ENCODE measurements at places on chromosomes 16 and 17.
A peak's percentile ranks its signal among the peaks of the same experiment; 100 is the strongest.

GRCh38 chr16:88584676-88585075 is 14.5 kb downstream of the ZC3H18 start:
- DNase-seq, result no peak

GRCh38 chr17:27980043-27980442 is 62.4 kb upstream of the NLK start:
- peak; percentile 48 for DNase-seq

DNA sequence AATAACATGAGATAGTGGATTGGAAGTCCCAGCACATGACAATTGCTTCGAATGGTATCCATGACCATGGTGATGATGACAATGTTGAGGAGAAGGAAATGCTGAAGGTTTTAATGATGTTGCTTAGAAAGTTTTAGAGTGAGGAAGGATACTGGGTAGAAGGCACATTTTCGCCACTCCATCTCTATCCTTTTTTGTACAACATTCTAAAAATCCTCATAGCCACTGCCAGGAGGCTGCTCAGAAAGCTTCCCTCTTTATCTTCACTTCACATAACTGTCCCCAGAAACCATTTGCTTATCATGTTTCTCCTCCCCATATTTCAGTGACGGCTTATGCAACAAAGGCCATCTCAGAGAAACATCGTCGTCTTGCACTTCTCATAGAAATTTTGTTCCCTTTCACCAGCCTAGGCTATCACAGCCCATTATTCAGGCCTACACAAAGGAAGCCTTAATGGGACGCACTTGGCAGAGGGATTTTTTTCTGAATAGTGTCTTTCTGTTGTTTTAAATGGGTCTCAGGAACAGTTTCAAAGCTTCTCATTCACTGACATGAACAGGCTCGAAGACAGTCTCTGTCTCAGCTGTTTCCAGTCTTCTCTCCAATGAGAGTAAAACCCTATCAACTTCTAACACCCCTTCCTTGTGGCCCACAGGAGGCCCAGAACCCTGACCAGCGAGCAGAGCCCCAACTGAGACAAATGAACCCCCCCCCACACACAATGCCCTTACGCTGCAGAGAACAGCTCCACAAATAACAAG is 506.7 kb downstream of the HAPSTR1 start:
- no peak for DNase-seq

GRCh38 chr17:20983359-20983637 is 59.5 kb downstream of the USP22 start:
- DNase-seq, result no peak

- peak; percentile 61 for DNase-seq
Measured at GRCh38 chr17:67221062-67221998, 23.7 kb downstream of the HELZ start.

GRCh38 chr16:30882429-30883310 is 11.2 kb downstream of the BCL7C start:
- no peak for DNase-seq

DNA sequence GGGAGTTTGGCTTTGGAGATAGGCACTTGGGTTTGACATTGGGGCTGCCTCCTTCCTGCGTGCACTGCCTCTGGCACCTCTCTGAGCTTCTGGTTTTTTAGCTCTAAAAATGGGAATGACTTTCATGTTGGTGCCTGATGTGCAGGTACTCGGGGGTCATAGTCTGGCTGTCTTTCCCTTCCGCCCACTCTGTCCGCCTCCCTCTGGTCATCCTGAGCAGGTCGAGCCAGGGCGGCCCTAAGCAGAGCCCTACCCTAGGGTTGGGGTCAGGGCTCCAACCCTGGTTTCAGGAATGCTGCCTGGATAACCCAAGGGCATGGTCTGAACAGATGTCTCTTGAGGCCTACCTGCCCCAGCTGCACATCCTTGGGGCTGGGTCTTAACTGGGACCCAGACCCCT is 64.8 kb downstream of the CMIP start:
- no peak for DNase-seq

- DNase-seq, result no peak
Measured at GRCh38 chr17:38369124-38369886, 17.7 kb downstream of the SOCS7 start.

GRCh38 chr17:47819475-47819874 is 2.1 kb downstream of the OSBPL7 start:
- no peak for DNase-seq

GRCh38 chr17:38544175-38544838 is 61.4 kb downstream of the SRCIN1 start:
- no peak for DNase-seq

DNA sequence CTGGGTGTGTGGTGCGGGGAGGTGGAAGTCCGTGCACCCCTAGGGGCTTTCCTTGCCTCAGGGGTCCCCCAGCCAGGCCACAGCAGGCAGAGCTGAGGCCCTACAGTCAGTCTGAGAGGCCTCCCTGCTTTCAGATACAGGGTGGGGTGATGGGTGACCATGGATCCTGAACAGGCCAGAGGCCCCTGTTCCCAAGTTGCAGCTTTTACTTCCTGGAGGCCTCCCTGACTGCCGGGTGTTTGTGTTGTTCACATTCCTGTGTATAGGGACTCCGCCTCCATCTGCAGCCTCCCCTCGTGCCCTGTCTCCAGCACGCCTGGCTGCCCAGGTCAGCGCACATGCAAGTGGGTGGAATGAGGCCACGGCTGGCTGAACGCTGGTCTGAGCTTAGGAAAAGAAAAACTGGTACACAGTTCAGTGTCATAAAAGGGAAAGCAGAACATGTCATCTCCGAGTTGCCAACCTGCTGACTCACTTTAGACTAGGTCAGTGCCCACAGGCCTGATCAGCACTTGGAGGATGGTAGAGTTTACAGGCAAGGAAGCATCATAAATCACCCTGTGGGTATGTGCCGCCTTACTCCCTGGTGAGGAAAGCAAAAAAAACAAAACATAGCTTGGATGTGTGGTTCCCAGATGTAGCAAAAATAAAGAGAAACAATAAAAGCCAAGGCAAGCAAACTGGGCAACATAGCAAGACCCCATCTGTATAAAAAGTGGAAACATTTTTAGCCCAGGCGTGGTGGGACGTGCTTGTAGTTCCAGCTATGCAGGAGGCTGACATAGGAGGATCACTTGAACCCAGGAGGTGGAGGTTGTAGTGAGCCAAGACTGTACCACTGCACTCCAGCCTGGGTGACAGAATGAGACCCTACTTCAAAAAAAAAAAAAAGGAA is 6.2 kb upstream of the SLC7A6 start:
- DNase-seq, result peak; percentile 86

GRCh38 chr17:82235056-82235774 is 6.4 kb downstream of the SLC16A3 start:
- DNase-seq, result no peak

GRCh38 chr17:76447931-76448652 is 4.9 kb downstream of the UBE2O start:
- peak; percentile 58 for DNase-seq

DNA sequence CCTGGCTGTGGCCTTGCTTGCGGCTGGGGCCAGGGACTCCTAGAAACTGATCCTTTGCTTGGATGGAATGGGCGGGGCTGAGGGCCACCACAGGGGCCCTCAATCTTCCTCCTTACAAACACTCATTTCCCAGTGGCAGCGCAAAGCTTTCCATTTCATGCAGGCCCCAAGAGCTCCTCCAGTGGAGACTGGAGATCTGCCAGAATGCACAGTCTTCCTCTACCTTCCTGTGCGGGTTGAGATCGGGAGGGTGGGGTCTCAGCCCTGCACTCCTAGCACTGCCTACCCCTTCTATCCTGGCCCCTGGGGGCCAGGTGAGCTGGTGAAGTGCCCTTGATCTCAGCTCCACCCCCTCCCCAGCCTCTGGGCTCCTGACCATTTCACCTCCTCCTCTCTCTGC is 1.7 kb downstream of the NRN1L start:
- DNase-seq, result no peak

DNA sequence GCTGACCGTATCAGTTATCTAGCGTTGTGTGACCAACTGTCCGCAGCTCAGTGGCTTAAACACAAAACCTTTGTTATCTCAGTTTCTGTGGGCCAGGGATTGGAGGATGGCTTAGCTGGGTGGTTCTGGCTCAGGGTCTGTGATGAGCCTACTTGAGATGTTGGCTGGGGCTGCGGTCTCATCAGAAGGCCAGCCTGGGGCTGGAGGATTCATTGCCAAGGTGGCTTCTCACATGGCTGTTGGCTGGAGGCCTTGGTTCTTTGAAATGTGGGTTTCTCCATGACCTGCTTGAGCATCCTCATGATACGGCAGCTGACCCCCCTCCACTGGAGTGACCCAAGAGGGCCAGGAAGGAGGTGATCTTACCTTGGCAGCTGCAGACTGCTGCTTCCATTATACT is 16.7 kb downstream of the GSE1 start:
- no peak for DNase-seq

DNA sequence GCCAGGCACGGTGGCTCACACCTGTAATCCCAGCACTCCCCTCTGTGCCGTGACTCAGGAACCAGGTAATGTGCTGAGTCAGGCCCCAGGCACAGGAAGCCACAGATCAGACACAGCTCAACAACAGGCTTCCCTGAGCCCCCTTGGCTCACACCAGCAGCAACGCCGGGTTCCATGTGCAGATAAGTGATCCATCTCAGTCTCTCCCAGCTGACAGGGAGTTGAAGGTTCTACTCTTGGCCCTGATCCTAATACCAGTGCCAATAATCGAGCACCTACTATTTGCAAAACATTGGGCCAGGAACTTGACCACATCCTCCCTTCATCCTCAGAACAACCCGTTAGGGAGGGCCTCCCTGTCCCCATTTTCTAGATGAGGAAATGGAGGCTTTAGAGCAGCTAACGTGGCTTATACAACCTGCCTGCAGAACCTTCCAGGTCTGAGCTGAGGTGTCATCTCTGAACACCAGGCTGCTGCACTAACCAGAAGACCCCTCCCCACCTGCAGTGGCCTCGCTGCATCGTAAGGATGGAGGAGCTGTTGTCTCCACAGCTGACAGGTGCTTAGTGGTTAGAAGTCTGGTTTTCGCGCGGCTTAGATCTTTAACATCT is 64.8 kb upstream of the AMZ2 start:
- no peak for DNase-seq

GRCh38 chr17:49404906-49405305 is 9.8 kb downstream of the PHB1 start:
- DNase-seq, result no peak

DNA sequence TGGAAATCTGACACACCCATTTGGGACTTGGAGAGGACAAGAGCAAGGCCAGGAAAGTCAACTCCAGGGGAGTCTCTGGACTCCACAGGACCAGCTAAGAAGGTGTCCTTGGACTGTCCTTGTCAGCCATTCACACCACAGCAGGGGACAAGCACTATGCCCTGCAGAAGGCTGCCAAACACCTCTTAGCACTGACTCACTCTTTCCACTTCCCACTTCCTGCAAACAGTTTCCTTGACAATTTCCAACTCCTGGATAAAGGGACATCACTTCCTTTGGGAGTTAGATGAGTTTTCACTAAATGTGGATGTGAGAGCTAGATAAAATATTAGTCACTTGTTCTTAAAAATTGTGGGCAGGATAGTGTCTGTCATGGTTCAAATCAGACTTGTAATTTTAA is 37.8 kb upstream of the BCAR1 start:
- peak; percentile 34 for DNase-seq

- DNase-seq, result no peak
Measured at GRCh38 chr16:57513371-57514102, 22.8 kb downstream of the CCDC102A start.

GRCh38 chr16:69610356-69610755 is 44.6 kb downstream of the NFAT5 start:
- DNase-seq, result peak; percentile 64

- no peak for DNase-seq
Measured at GRCh38 chr17:4436846-4437245, 3.1 kb downstream of the SPNS3 start.

GRCh38 chr16:22070361-22071330 is 21.7 kb upstream of the VWA3A start:
- DNase-seq, result peak; percentile 47

GRCh38 chr17:29726715-29727252 is 104.1 kb upstream of the CORO6 start:
- peak; percentile 15 for DNase-seq

- DNase-seq, result peak; percentile 79
Measured at GRCh38 chr17:17849147-17849820, 12.5 kb upstream of the SREBF1 start.

GRCh38 chr17:82665891-82666290 is 17.6 kb upstream of the WDR45B start:
- no peak for DNase-seq

DNA sequence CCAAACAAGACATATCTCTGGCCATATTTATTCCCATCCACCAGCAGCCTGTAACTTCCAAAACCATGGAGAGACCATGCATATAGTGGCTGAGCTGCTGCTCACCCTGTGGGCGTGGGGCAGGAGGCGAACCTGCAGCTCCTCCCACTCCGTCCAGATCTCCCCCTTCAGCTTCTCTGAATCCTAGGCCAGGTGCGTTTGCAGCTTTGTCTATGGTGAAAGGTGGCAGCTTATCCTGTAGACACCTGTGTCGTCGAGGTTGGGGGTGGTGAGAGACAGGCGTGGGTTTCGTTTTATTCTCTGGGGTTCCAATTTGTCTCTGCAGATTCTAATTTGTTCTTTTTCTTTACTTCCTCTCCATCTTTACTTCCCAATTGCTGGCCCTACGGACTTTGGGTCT is 9.7 kb upstream of the ANKS4B start:
- DNase-seq, result no peak

DNA sequence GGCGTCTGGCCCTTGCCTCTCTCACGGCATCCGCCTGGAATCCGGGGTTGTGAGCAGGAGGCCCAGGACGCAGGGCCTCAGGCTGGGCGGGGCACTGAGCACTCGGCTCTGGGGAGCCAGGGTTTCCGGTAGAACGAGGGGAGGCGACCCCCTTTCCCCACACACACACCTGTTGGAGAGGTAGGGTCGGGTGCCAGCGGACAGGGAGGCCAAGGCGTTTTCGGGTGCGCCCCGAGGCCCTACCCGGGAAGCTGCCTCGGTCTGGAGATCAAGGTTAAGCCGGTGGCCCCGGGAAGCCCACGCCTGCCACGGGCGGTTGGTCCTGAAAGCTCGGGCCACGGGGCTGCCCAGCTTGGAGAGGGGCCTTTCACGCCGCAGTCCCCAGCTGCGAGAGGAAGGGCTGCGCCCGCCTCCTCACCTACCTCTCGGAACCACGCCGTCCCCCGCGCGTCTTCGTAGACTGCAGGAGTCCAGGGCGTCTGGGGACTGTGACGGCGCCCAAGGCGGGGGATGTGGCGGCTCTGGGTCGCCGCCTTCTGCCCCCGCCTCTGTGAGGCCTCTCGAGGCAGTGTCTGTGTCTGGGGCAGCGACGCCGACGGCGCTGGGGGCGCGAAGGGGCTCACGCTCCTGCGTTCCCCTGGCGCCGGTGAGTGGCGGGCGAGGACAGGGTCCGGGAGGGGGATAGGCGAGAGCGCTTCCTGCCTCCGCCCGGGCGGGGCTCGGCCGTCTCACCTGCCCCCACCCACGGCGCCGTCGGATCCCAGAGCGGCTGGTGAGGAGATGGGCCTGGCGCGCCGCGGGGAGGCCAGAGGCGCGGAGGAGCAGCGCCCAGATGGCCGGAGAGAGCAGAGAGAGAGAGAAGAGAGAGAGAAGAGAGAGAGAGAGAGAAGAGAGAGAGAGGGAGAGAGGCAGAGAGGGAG is 20.3 kb upstream of the HOXB9 start:
- peak; percentile 49 for DNase-seq

DNA sequence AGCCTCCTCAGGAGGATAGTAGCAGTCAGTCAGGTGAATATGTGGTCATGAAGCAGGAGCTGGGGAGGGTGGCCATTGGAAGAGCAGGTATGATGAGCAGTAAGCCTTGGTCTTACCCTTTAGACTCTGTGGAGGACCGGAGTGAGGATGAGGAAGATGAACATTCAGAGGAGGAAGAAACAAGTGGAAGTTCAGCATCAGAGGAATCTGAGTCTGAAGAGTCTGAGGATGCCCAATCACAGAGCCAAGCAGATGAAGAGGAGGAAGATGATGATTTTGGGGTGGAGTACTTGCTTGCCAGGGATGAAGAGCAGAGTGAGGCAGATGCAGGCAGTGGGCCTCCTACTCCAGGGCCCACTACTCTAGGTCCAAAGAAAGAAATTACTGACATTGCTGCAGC is 12.7 kb downstream of the SRCAP start:
- no peak for DNase-seq
